ENCODE measurements at places on chromosomes 11 and 22. TPM values are rescaled to one million over a fixed set of nuclear protein-coding genes. Genes with fewer than 3 reads are reported as not detected.
A peak's percentile ranks its signal among the peaks of the same experiment; 100 is the strongest.

The EML3 gene
- 132 TPM for total RNA-seq

GRCh38 chr11:117145393-117145761 lies 1.3 kb downstream of the PAFAH1B2 start:
- DNase-seq = no peak
- peaks cover 44% of the 10 kb centered on the region for H3K4me1 ChIP-seq
- peak overlapping the region; percentile 86 for H3K27ac ChIP-seq
- H3K36me3 ChIP-seq = peaks cover 35% of the 10 kb centered on the region
- peak overlapping the region; percentile 100 for H3K4me3 ChIP-seq
- H3K27me3 ChIP-seq = peaks cover 15% of the 10 kb centered on the region

GRCh38 chr11:41431784-41432183 lies 27.7 kb downstream of the LRRC4C start:
- no peak overlapping the region for H3K27ac ChIP-seq
- H3K27me3 ChIP-seq = no peaks in the 10 kb centered on the region
- no peaks in the 10 kb centered on the region for H3K4me1 ChIP-seq
- no peak for DNase-seq

DNA sequence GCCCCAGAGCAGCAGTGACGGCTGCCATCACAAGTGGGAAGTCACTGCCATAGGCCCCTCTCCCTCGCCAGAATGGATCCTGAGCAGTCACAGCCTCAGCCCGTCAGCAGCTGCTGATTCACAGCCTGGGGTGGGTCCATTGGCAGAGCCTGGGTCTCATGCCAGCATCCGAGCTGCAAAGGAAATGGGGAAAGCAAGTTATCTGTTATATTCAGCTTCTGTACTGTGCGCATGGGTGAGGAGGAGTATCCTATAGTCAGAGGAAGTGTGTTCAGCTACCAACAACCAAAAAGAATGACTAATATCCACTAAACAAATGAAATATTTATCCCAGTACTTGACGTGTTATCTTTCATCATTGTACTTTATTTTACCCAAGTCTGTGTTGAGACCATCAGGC lies 119.7 kb downstream of the RCN1 start:
- no peak for DNase-seq
- peaks cover 9% of the 10 kb centered on the region for H3K27me3 ChIP-seq
- H3K27ac ChIP-seq = no peak overlapping the region
- H3K4me1 ChIP-seq = no peaks in the 10 kb centered on the region
- H3K36me3 ChIP-seq = no peaks in the 10 kb centered on the region

The HMOX1 gene
- 6.0 TPM for total RNA-seq

GRCh38 chr11:9923280-9923679 lies 259.4 kb downstream of the SWAP70 start:
- peaks cover 10% of the 10 kb centered on the region for H3K4me1 ChIP-seq
- no peak overlapping the region for H3K4me3 ChIP-seq
- no peak for DNase-seq
- no peak overlapping the region for H3K27ac ChIP-seq
- no peaks in the 10 kb centered on the region for H3K36me3 ChIP-seq
- no peaks in the 10 kb centered on the region for H3K27me3 ChIP-seq

The TUB gene
- 0.07 TPM for total RNA-seq

DNA sequence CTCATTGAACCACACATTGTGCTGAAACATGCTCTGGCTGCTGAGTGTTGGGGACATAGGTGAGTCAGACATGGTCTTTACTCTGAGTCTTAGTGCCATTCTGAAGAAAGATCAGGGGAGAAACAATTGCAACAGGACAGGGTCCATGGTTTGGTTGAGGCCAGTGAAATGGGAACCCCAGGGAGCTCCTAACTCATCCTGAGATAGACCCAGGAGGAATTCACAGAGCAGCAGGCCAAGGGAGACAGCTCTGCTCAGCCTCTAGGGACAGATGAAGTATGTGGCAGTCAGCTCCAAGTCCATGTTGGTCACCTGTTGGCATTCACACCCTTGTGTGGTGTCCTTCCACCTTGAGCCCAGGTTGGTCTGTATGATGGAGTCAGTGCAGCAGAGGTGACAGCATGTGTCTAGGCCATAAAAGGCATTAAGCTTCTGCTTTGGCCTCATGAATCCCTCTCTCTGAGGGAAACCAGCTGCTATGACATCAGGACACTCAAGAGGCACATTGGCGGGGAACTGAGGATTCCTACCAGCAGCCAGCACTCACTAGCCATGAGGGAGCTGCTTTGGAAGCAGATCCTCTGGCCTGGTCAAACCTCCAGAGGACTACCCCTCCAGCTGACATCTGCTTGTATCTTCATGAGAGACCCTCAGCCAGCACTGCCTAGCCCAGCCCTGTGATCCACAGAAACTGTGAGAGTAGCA lies 50.3 kb upstream of the MYEOV start:
- no peak overlapping the region for H3K27ac ChIP-seq
- DNase-seq = no peak
- no peak overlapping the region for H3K4me3 ChIP-seq
- peaks cover 11% of the 10 kb centered on the region for H3K4me1 ChIP-seq
- H3K27me3 ChIP-seq = peaks cover 10% of the 10 kb centered on the region

DNA sequence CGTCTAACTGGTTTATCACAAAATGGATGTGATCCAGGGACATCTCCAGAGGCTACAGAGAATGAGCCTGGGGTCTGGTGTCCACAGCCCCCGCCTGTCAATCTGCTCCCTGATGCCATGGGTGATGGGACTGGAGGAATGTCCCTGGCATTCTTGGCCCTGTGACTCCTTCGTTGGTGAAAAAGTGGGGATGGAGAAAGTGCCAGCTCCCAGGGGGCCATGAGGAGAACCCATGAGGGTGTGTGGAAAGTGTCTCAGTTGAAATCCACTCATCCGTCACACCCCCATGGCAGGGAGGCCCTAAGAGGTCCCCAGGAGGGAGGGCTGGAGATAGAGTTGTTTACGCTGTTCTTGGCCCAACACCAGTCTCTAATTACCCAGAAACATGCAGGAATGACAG lies 322.0 kb downstream of the CTTN start:
- no peaks in the 10 kb centered on the region for H3K36me3 ChIP-seq
- no peak overlapping the region for H3K4me3 ChIP-seq
- H3K27me3 ChIP-seq = peaks cover 10% of the 10 kb centered on the region
- H3K27ac ChIP-seq = no peak overlapping the region

The OR8K1 gene
- total RNA-seq = not detected

GRCh38 chr11:129709801-129710398 lies 105.7 kb upstream of the TMEM45B start:
- H3K4me3 ChIP-seq = no peak overlapping the region
- no peaks in the 10 kb centered on the region for H3K36me3 ChIP-seq
- no peaks in the 10 kb centered on the region for H3K4me1 ChIP-seq
- H3K27me3 ChIP-seq = peaks cover 6% of the 10 kb centered on the region
- no peak overlapping the region for H3K27ac ChIP-seq

DNA sequence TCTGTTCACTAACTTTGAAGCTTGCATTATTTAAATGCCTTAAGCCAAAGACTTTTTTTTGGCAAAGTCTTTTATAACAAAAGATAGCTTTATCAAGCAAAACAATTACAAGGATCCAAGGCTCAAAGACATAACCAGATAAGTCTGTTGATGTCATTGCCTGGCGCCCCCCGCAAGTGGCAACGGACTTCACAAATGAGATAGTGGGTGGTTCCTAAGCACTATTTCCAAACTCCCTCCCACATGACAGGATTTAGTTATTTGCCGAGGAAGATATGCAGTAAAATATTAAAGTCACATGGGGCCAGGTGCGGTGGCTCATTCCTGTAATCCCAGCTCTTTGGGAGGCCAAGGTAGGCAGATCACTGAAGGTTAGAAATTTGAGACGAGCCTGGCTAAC lies 194.2 kb upstream of the DDI1 start:
- DNase-seq = no peak
- no peak overlapping the region for H3K4me3 ChIP-seq
- H3K4me1 ChIP-seq = no peaks in the 10 kb centered on the region
- no peaks in the 10 kb centered on the region for H3K36me3 ChIP-seq

Measured in activated CD8-positive, alpha-beta memory T cell treated with anti-CD3 and anti-CD28 coated beads, Interleukin-2, amount 10 ng/mL, durations not matched to agents 7 days and 5 days (primary cell).